ENCODE measurements at places on chromosomes 2 and 18.
A peak's percentile ranks its signal among the peaks of the same experiment; 100 is the strongest.

DNA sequence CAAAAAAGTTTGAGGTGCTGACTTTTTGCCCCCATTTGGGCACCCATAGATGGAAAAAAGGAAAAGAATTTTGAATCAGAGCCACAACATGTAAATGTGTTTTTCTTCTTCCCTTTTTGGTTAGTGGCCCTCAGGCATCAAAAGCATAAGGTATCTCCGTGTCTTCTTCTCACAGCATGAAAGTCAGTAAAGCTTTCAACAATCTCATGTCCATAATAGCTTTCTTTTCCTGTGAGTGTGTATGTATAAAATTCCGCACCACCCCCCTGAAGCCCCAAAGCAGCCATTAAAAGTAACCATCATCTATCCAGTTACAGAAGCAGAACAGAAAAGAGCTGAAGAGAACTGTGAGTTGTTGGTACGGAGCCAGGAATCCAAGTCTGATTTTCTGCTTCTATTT lies 1539.7 kb upstream of the ACVR2A start:
- no peak for DNase-seq

DNA sequence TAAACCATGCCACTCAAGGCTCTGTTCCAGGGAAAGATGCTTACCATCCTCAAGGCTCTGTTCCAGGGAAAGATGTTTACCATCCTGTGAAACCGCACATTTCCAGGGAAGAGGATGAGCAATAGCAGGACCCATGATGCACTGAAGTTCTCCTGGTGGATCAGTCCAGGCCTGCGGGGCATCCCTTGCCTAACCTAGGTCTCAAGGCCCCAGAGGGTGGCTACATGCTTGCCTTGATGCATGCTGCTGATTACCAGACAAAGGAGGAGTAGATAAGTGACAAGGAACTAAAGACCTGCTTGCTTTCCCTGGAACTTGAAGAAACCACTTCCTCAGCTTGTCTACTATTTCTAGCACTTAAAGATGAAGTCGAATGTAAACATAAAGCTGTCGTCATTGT lies 111.0 kb upstream of the LINC00305 start:
- DNase-seq = no peak

GRCh38 chr2:236204953-236205352 lies 36.8 kb upstream of the GBX2 start:
- no peak for DNase-seq

GRCh38 chr2:85628658-85629057 lies 12.7 kb downstream of the USP39 start:
- DNase-seq = no peak

DNA sequence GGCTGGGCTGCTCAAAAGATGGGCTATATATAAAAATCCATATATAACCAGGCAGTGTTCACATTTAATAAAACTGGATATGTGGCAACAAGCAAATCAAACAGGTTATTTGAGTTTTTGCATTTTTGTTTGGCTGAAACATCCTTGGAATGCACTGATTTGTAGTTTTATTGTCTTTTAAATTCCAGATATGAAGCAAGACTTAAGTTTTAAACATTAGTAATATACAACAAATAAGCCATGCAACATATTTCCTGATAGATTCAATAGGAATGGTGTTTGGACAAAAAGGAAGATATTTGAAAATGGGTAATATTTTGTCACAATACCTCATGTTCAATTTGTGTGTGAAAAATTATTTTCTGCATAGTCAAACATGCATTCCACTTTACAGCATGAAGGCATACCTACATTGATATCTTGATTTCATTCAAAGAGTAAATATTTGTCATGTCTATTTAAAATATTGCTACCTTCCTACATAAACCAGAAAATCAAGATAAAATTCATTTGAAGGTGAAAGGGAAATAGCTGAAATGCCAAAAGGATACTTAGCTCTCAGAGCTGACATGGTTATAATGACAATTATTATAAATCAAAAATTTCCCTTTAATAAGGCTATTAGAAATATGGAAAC lies 132.3 kb upstream of the NETO1 start:
- peak; percentile 42 for DNase-seq

DNA sequence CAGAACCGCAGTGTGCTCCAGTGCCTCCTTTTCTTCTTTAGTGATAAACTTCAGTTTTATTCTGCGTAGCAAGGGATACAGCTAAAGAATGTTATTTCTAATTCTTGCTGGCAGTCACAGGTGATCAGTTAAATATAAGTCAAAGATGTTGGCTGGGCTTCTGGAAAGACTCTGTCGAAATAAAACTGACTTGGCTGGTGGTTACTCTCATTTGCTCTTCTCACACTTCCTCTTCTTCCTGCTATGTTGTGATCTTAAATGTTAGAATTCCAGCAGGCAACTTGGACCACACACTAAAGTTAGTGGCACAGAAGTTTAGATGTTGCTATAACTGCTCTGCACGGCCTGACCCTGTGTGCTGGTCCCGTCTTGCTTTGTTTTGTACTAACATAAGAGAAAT lies 278.6 kb downstream of the CDH19 start:
- DNase-seq = no peak

- no peak for DNase-seq
Observed at GRCh38 chr18:31439807-31440325, 7.7 kb upstream of the DSG3 start.

GRCh38 chr2:182628916-182629315 lies 87.1 kb upstream of the DNAJC10 start:
- DNase-seq = no peak

- DNase-seq = no peak
Observed at GRCh38 chr2:17506736-17507616, 11.3 kb downstream of the RAD51AP2 start.

GRCh38 chr18:69259282-69259681 lies 141.4 kb upstream of the DOK6 start:
- no peak for DNase-seq

DNA sequence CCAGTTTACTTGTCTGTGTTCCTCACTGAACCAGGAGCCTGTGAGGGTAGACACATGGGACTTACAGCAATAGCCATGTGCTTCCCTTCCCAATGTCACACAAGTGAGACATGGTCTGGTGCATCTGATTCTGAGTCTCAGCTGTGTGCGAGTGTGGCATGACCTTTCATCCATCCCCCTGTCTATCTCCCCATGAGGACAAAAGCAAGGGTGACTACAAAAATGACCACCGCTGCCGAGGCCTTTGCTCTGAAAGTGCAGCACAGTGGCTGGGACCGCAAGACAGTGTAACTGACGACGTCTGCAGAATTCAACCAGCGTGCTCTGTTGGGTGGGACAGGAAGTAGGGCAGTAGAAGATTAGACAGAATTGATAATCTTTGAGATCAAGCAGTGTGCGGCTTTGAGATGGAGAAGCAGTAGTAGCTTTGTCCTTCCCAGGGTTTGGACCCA lies 50.5 kb downstream of the RAB31 start:
- no peak for DNase-seq

DNA sequence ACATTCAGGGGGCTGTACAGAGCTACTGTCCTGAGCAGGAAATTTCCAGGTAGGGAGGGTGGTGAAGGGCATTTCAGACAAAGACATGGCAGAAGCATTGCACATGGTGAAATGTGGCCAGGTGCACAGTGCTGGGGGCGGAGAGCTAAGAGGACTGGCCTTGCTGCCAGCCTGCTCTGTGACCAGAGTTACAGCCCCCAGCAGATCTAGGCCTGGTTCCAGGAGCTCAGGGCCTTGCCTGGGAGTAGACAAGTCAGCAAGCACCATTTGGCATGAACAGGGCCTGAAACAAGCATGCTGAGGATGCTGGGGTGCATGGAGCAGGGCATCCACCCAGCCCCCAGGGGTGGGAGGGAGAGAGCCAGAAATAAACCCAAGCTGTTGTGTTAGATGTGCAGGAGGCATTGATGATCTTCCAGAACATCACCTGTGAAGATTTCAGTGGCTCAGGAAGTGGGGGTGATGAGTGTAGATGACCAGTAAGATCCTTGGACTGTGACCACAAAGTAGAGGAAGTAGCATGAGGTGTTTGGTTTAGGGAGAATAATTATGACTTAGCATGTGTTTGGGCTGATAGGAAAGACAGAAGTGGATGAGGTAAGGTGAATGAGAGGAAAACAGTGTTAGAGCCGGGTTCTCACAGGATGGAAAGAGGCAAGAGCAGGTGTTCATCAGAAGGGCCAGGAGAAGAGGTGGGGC lies 61.1 kb downstream of the COA5 start:
- no peak for DNase-seq

- DNase-seq = no peak
Observed at GRCh38 chr2:181570833-181571661, 85.9 kb downstream of the CERKL start.

GRCh38 chr18:10405816-10406663 lies 48.4 kb upstream of the APCDD1 start:
- DNase-seq = no peak

DNA sequence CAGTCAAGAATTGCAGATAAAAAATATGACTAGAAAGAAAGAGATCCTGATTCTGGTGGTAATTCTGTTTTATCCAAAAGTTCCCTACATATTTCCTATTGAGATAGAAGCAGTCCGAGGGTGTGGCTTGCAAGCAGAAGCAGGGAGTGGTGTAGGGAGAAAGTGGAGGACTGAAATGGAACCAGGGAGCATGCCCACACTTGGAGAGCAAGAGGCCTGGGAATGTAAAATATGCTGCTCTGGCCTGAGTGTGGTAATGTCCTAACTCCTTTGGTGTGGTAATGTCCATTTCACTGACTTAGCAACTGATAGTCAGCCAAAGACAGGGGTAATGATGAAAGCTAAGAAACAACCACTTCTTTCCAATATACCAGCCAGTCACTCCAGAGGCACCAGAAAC lies 30.1 kb upstream of the FMNL2 start:
- no peak for DNase-seq

DNA sequence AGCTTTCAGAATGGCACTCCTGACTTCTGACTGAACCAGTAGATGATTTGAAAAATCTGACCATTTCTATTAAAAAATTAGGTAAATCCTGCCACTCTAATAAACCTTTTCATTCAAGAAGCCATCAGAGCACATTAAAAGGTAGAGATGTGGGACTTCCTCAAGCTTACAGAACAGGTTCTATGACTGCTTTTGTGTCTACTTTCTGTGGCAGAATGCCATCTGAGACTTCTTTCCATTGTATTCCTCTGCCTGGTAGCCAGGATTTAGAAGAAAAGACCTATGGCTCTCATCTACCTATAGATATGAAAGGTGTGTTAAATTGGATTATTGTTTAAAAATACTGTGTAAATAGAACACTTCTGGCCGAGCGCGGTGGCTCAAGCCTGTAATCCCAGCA lies 99.9 kb upstream of the NABP1 start:
- peak; percentile 64 for DNase-seq

GRCh38 chr2:121128741-121129659 lies 156.0 kb downstream of the TFCP2L1 start:
- peak; percentile 74 for DNase-seq

GRCh38 chr2:234451852-234452625 lies 44.8 kb downstream of the ARL4C start:
- DNase-seq = no peak

DNA sequence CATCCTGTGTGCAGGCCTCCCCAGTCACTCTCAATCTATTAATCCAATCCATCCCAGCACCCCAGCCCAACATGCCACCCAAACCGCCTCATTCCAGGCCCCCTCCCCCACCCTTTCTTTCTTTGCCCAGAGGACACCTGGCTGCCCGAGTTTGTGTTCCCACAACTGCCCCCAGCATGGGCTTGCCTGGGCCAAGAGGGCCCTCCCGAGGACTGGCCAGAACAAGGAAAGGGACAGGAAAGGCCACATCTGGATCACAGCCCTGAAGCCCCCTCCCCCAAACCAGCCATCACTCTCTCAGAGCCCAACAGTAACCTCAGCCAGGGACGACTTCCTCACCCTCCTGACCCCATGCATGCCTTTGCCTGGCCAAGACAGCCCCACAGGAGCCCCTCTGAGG lies 1.2 kb downstream of the TNS1 start:
- DNase-seq = no peak

GRCh38 chr2:171124541-171124940 lies 36.2 kb downstream of the TLK1 start:
- no peak for DNase-seq

GRCh38 chr2:3442185-3442584 lies 62.7 kb downstream of the TRAPPC12 start:
- no peak for DNase-seq

- DNase-seq = no peak
Observed at GRCh38 chr2:44178950-44179349, 10.3 kb downstream of the PPM1B start.

DNA sequence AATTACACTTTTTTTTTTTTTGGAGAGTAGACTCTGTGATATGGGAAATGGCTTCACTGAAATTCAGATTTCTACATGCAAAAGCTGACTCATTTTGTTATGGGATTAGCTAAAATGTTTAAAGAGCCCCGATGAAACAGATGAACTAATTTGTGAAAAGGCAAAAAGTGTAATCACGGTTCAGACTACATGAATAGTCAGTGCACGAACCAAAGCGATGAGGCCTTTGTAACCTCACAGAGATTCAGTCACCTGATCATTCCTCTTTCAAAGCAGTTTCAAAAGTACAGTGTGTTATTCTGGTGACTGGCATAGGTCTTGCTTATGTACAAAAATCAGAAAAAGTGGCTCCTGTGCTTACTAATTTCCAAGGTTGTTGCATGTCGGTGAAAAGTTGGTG lies 44.6 kb downstream of the TGIF1 start:
- no peak for DNase-seq

Measured in LNCaP clone FGC (cell line).